ENCODE measurements at places on chromosomes 2 and 18. TPM values are rescaled to one million over a fixed set of nuclear protein-coding genes. Genes with fewer than 3 reads are reported as not detected.

- no peak for DNase-seq
These were observed 3.3 kb downstream of the PDCD1 start for GRCh38 chr2:241855245-241855887.

DNA sequence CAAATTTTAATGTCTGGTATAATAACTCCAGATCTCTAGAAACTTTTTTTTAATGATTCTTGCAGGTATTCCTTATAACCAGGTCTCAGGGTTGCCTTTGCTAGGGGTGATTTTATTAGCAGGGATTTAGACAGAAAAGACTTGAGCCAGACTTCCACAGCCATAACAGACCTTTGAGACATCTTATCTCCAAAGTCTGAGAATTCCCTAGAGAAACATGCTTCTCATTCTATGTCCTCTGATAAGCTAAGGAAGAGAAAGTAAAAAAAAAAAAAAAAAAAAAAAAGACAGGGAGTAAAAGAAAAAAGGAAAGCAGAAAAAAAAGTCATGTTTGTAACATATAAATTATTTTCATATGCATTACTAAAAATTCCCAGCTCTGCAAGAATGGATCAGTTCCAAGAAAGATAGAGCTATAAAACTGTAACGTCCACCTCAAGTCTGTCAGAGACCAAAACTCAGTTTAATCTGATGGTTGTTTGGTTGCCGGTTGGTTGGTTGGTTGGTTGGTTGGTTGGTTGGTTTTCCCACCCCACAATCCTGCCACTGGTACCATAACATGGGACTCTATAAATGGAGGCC, 153.8 kb downstream of the COL6A3 start:
- DNase-seq, result no peak

DNA sequence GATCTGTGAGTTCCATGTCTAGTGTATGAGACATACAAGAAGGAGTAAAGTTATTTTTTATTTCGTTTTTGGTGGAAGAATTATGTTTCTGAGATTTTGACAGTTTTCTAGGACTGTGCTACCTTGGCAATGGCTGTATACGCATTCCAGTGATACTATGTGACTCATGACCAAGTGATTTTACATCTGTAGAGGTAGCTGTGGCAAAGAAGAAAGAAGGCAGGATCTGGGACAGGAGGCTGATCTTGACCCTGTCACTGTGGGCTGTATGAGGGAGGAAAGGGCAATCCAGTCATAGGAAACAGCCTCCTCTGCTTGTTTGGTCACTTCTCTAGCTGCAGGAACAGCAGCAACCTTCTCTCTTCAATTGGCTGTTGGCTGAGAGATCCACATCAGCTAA, 44.0 kb upstream of the PDCL3 start:
- DNase-seq, result no peak

DNA sequence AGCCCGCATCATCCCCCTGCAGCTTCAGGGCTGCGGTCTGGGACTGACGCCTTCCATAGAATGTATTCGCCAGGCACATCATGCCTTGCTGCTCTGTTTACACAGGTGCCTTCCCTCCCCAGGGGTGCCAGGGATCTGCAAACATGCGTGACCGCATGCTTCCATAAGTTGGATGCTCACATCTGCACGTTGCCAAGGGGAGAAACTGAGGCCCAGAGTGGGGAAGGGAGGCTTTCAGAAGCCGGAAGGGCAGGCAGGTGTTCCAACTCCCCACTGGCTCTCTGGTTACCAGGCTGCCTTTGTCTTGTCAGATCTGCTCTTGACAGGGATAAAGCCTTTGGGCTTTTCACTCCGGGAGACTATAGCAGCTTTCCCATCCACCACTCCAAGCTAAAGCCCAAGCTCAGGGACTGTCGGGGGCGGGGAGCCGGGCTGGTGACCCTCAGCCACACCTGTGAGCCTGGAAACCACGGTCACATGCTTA, 125.8 kb upstream of the TNP1 start:
- DNase-seq, result no peak

GRCh38 chr2:68536000-68536399, 68.6 kb downstream of the APLF start:
- DNase-seq, result no peak

DNA sequence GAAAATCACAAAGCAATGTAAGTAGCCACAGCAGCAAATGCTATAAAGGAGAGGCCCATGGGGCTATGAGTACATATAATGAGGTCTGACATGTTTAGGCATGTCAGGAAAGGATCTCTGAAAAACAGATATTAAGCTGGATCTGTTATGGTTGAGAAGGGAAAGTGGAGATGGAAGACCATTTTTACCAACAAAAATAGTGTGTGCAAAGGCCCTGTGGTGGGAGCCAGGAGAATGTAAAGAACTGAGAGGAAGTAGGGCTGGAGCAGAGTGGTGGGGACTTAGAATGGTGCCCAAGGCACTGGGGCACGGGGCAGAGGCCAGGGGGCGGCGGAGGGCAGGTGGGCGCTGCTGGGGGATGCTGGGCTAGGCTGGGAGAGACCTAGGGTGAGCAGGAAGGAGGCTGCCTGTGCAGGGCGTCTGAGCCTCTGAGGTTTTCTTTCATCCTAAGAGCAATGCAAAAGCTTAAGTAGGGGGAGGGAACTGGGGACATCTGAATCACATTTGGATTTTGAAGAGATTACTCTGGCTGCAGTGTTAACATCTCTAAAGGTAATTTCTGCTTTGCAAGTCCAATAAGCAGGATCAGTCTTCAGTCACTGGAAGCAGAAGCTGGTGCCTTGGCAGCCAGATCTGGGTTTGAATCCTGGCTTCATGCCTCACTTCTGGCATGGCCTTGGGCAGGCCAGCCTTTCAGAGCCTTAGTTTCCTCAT, 4.9 kb upstream of the AGFG1 start:
- no peak for DNase-seq

DNA sequence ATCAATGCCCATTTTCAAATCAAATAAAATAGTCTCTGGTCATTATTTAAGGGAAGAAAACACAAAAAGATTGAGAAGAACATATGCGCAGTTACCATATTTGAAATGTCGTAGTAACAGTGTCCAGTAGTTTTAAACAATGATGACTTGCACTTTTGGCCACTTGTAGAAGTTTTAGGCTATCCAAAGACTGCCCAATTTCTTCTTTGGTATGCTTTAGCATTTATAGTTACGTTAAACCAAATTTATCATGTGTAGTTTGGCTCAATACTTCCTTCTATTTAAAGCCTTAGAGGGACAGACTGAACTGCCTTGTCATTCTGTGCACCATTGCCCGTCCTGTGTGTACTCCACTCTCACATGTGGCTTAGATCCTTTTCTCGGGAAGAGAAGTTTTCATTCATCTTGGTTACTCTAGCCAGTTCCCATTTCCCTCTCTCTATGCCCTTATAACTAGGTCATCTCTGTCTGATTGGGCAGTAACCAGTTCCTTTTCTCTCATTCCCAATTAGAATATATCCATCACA, 84.8 kb upstream of the TTN start:
- DNase-seq, result no peak

- DNase-seq, result no peak
These were observed 1286.2 kb downstream of the SUCLG1 start for GRCh38 chr2:83172841-83173240.

DNA sequence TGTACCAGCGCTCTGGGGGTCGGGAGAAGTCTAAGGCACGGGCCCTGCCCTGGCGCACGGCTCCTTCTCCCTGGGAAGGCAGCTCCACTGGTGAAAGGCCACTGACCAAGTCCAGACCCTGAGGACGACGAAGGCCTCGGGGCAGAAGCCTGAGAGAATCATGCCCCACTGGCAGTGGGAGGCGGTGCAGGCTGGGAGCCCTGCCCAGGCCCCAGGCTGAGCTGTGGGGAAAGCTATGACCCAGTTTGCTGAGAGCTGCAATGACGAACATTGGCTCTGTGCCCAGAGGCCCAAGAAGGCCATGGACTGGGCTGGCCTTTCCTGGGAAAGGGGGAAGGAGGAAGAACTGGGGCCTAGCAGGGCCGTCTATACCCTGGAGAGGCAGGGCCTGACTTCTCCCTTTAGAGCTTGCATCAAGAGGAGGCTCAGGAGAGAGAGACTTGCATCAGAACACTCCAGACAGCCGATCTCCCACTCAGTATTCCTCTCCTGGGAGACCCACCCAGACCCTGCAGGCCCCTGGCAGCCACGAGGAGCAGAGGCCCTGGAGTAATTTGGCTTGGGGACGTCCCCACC, 32.9 kb downstream of the HS1BP3 start:
- peak; percentile 99 for DNase-seq

- DNase-seq, result peak; percentile 20
These were observed 349.0 kb upstream of the PKDCC start for GRCh38 chr2:41698678-41699422.

The AFF3 gene
- under 0.01 TPM for total RNA-seq

The SLC4A5 gene
- total RNA-seq, result 0.20 TPM

The FIGLA gene
- not detected for total RNA-seq

The NOP58 gene
- 26.4 TPM for total RNA-seq

The BOLL gene
- not detected for total RNA-seq

The NEU2 gene
- not detected for total RNA-seq

The AGXT gene
- not detected for total RNA-seq

The SNRPD1 gene
- 9.5 TPM for total RNA-seq

Measured in lung microvascular endothelial cell (primary cell).